Colonic mucosa (tissue), 4 donors: ENCODE measurements at places on chromosomes 4 and X. TPM values are rescaled to one million over a fixed set of nuclear protein-coding genes. Genes with fewer than 3 reads are reported as not detected.
A peak's percentile ranks its signal among the peaks of the same experiment; 100 is the strongest.

SLC7A11 gene
- 3.8 TPM for total RNA-seq

CSAG3 gene
- not detected for total RNA-seq

DUSP21 gene
- total RNA-seq = not detected

RIPPLY1 gene
- not detected for total RNA-seq

F8A3 gene
- not detected for total RNA-seq

TACR3 gene
- total RNA-seq = not detected

- no peak for DNase-seq
- H3K4me3 ChIP-seq = no peak overlapping the region
- H3K36me3 ChIP-seq = no peaks in the 10 kb centered on the region
- no peaks in the 10 kb centered on the region for H3K4me1 ChIP-seq
These were observed 178.4 kb upstream of the GPRIN3 start for GRCh38 chr4:89486042-89486441.

- no peaks in the 10 kb centered on the region for H3K36me3 ChIP-seq
- no peak overlapping the region for H3K27ac ChIP-seq
- H3K4me3 ChIP-seq = no peak overlapping the region
- H3K4me1 ChIP-seq = no peaks in the 10 kb centered on the region
- no peak for DNase-seq
- H3K27me3 ChIP-seq = no peaks in the 10 kb centered on the region
These were observed 41.8 kb upstream of the MAML3 start for GRCh38 chr4:140195806-140196205.

GRCh38 chr4:3158841-3159240 lies 84.4 kb downstream of the HTT start:
- H3K27me3 ChIP-seq = no peaks in the 10 kb centered on the region
- H3K4me3 ChIP-seq = no peak overlapping the region
- no peaks in the 10 kb centered on the region for H3K4me1 ChIP-seq
- H3K36me3 ChIP-seq = peaks cover 20% of the 10 kb centered on the region
- no peak for DNase-seq
- H3K27ac ChIP-seq = no peak overlapping the region

DNA sequence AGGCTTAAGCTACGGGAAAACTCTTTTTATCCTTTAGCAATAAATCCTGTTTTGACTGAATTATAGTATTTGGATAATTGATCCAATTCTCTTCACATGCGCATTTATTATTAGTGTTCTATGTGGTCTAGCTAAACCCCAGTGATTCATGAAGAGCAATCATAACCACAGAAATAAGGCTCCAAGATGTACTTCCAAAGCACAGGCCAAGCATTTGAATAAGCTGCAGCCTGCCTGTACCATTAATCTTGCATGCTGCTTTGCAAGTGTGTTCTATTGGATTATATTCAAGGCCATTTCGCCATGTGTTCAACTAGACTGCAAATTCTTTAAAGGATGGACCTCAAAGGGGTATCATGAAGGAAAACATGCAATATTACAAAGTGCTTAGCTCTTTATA lies 385.2 kb upstream of the FAT1 start:
- no peak overlapping the region for H3K4me3 ChIP-seq
- no peaks in the 10 kb centered on the region for H3K4me1 ChIP-seq
- H3K27ac ChIP-seq = no peak overlapping the region

DNA sequence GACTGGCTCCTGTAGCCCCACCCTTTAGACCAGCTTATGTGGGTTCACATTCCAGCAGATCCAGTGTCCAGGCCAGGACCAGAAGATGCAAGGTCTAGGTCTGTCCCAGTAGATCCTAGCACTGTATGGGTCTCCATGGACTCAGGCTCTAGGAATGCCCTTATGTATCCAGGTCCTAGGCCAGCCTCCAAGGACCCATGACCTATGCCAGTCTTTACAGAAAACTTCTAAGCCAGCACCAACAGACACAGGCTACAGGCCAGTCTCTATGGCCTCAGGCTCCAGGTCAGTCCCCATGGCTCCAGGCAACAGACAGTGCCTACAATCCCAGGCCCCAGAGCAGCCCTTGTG lies 45.2 kb upstream of the MAGED4 start:
- H3K4me1 ChIP-seq = no peaks in the 10 kb centered on the region
- H3K36me3 ChIP-seq = no peaks in the 10 kb centered on the region
- no peak for DNase-seq
- H3K27ac ChIP-seq = no peak overlapping the region
- H3K27me3 ChIP-seq = no peaks in the 10 kb centered on the region

DNA sequence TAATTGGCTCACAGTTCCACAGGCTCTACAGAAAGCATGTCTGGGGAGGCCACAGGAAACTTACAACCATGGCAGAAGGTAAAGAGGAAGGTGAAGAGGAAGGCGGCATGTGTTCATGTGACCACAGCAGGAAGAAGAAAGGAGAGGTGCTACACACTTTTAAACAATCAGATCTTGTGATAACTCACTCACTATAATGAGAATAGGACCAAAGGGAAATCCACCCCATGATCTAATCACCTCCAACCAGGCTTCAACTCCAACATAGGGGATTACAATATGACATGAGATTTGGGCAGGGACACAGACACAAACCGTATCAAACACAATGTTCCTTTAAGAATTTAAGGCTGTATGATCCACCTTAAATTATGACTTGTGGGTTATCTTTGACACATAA lies 10.5 kb upstream of the PGM2 start:
- no peaks in the 10 kb centered on the region for H3K27me3 ChIP-seq
- no peak for DNase-seq
- no peaks in the 10 kb centered on the region for H3K4me1 ChIP-seq
- H3K27ac ChIP-seq = no peak overlapping the region
- no peak overlapping the region for H3K4me3 ChIP-seq
- no peaks in the 10 kb centered on the region for H3K36me3 ChIP-seq

DNA sequence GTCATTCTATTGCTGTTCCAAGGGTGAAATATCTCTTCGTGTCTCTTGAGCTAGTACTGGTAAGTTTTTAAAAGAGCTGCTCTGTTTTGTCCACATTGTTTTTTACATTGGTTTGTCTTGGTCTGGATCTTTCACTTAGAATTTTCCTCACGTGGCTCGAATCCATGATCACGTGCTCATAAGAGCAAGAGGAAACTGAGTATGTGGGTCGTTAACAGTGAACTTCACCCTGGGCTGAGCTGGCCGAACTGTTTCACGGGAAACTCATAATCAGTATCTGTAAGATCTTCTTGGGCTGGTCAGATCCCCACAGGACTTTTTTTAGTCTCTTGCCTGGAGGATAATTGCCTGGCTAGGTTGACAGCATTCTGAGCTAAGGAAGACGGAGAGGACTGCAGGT lies 77.8 kb upstream of the HELT start:
- H3K4me1 ChIP-seq = no peaks in the 10 kb centered on the region
- no peaks in the 10 kb centered on the region for H3K27me3 ChIP-seq
- no peak overlapping the region for H3K27ac ChIP-seq
- no peaks in the 10 kb centered on the region for H3K36me3 ChIP-seq
- DNase-seq = peak; percentile 18

DNA sequence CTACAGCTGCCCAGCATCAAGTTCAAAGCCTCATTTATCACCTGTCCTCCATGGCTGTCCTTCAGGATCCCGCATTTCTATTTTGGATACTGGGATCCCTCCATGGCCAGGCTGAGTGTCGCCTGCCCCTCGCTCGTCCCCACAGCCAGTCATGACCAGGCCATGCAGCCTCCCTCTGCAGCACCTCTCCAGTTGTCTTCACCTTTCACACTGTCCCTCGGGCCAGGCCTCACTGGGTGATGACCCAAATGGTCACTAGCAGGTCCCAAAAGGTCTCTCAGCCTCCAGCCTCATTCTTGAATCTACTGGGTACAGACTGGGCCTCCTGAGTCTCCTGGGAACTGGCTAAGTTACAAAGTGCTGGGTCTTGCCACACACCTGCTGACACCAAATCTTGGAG lies 48.7 kb upstream of the HELT start:
- no peak overlapping the region for H3K27ac ChIP-seq
- no peak for DNase-seq
- no peaks in the 10 kb centered on the region for H3K36me3 ChIP-seq
- H3K4me1 ChIP-seq = peaks cover 3% of the 10 kb centered on the region
- no peak overlapping the region for H3K4me3 ChIP-seq
- no peaks in the 10 kb centered on the region for H3K27me3 ChIP-seq

DNA sequence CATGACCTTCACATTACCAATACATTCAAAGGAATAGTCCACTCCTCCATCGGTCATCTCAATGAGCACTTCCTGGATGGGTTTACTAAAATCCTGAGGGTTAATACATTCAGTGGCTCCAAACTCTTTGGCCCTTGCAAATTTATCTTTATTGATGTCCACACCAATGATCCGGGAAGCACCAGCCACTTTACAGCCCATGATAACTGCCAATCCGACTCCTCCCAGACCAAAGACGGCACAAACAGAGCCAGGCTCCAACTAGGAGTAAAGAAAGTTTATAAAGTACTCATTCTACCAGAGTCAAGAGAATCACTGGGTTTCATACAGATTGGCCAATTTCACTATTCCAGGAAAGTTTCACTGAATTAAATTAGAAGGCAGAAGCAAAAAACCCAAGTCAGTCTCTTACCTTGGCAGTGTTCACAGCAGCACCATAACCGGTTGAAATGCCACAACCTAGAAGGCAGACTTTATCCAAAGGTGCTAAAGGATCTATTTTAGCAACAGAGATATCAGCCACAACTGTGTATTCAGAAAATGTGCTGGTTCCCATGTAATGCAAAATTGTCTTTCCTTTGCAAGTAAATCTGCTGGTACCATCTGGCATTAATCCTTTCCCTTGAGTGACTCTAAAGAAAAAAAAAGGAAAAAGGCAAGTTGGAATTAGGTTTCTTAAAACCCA lies 12.2 kb downstream of the ADH5 start:
- no peak overlapping the region for H3K27ac ChIP-seq
- no peak for DNase-seq
- H3K27me3 ChIP-seq = no peaks in the 10 kb centered on the region
- H3K36me3 ChIP-seq = peaks cover 4% of the 10 kb centered on the region
- peaks cover 4% of the 10 kb centered on the region for H3K4me1 ChIP-seq
- H3K4me3 ChIP-seq = no peak overlapping the region
